Activated CD8-positive, alpha-beta memory T cell treated with anti-CD3 and anti-CD28 coated beads, Interleukin-2, amount 10 ng/mL, durations not matched to agents 7 days and 5 days (primary cell): ENCODE measurements at places on chromosomes 2 and 18. TPM values are rescaled to one million over a fixed set of nuclear protein-coding genes. Genes with fewer than 3 reads are reported as not detected.

Gene GTF2A1L
- total RNA-seq = not detected

Gene EMILIN2
- total RNA-seq = 17.3 TPM

Gene FOXI3
- total RNA-seq = not detected

Gene BBS5
- total RNA-seq = 1.9 TPM

Gene ENOSF1
- 84.3 TPM for total RNA-seq

Gene DPP10
- total RNA-seq = not detected
